AG20443 (cell line): ENCODE measurements at places on chromosomes 1 and 21.

- no peak for DNase-seq
Measured at GRCh38 chr1:213127074-213127473, 76.0 kb downstream of the RPS6KC1 start.

DNA sequence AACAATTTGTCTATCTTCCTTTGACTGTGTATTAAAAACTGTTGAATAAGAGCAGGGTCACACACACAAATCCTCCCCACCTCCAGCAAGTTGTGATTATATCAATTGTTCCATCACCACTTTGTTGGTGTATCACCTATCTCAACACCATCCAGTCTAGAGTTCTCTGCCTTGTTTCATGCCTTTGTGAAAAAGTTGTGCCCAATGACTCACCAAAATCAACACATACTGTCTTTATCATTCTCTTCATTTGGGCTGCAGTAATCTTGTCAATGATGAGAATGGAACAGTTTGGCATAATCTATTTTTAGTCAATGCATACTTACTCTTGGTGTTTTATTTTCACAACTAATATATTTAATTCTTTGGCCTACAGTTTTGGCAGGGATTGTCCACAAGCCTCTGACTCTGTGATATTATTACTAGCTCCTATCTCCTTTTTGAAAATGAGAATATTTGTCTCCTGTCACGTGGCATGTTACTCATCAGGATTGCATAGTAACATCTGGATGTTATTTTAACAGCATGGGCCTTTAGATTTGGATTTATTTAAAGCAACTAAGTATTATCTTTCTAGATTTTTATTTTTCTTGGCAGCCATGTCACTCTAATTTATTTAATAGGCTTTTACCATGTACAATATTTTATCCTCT lies 5.1 kb downstream of the C1orf87 start:
- peak; percentile 65 for DNase-seq

DNA sequence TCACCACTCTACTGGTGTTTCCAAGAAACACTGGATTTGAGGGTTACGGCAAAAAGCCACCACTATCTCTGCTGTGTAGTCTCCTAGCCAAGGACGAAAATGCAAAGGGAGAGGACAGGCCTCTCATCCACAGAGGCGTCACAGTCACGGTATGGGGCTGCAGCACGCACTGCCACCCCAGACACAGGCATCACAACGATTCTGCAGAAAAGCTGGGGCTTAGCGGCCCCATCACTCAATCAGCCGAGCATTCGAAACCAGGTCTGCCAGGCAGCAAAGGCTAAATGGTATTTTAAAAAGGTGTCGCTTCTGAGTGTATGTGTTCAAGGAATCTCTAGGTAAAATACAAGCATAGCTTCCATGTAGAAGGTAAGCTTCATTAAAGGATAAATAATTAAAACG lies 1.4 kb downstream of the RIPK4 start:
- no peak for DNase-seq

DNA sequence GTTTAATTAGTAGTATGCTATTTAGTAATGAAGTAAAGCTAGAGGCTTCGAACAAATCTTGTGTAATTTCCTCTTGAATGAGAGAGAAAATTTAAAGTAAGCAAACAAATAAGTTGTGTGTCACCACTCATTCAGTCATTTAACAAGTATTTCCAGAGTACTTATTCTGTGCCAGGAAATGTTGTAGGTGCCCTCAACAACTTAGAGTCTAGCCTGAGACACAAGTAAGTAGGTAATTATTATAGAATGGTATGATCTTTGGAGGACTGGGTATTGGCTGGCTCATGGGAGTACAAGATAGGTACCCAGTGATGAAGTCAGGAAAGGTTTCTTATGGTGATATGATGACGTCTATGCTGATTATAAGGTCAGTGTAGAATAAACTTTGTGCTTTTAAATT lies 17.4 kb upstream of the METTL18 start:
- no peak for DNase-seq

DNA sequence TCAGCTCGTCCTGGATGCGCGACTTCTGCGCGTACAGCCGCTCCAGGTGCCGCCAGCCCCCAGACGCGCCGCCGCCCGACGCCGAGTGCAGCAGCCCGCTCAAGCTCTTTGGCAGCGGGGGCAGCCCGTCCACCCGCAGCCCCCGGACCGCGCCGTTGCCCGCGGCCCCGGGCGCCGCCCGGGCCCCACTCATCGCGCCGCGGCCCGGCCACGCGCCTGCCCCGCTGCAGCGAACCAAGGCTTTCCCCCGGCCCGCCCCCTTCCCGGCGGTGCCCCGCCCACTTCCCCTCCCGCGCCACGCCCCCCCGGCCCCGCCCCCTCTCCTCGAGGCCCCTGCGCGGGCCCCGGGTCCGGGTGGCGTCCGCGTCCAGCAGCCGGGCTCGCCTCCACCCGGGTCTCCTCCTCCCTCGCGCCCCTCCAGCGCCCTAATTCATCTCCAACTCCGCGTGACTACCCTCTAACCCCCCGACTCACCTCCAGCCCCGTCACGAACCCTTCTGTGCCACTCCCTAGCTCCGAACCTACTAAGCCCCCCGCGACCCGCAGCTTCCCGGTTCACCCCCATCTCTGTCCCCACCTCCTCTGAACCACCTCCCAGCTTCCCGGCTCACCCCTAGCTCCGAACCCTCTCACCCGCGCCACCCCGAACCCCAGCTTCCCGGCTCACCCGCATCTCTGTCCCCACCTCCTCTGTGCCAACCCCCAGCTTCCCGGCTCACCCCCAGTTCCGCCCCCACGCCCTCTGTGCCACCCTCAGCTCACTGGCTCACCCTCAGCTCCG lies at the start of gene FAM89A:
Gene FAM89A (minus strand): TSS at position 236 of the 781 bp plus-strand sequence. CDS start 43 bp downstream, at position 193.
- peak; percentile 92 for DNase-seq
